ENCODE measurements at places on chromosomes 4 and X.

DNA sequence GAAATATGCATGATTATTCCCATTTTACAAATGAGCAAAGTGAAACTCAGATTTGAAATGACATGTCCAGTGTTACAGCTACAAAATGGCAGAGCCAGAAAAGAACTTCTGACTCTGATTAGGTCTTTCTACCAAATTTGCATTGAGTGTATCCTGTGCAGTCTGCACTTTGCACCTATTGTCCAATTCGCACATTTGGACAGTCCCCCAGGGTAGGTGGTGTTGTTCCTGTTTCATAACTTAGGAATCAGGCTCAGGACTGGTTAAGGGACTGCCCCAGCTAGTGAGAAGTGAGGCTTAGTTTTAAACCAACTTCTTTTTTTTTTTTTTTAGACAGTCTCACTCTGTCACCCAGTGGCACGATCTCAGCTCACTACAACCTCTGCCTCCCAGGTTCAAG, 137.9 kb upstream of the NALF2 start:
- no peak for DNase-seq

- DNase-seq, result no peak
These were observed 11.0 kb downstream of the DHRSX start for GRCh38 chrX:2489446-2490445.

DNA sequence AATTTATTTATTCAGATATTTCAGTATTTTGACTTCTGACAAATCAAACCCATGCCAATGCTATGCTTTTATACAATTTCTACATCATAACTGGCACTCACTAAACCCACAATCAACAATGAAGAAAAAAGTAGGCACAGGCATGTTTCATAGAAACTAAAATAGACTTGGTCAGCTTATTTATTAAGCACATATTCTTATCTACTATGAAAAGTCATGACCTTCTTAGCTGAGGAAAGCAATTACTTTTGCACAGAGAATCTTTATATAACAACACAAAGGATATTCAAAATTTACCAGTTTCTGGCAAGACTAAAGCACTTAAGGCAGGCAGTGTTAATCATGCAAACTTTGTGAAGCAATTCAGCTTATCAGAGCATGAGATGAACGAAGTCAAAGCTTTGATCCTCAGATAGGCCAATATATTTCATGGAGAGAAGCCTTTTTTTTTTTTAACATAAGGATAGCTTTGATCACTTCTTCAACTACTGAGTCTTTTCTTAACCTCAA, 490.6 kb downstream of the INPP4B start:
- no peak for DNase-seq

- peak; percentile 19 for DNase-seq
These were observed 548 bp downstream of the TLR1 start for GRCh38 chr4:38803833-38804653.

- no peak for DNase-seq
These were observed 115.6 kb downstream of the GPR143 start for GRCh38 chrX:9650091-9650490.

DNA sequence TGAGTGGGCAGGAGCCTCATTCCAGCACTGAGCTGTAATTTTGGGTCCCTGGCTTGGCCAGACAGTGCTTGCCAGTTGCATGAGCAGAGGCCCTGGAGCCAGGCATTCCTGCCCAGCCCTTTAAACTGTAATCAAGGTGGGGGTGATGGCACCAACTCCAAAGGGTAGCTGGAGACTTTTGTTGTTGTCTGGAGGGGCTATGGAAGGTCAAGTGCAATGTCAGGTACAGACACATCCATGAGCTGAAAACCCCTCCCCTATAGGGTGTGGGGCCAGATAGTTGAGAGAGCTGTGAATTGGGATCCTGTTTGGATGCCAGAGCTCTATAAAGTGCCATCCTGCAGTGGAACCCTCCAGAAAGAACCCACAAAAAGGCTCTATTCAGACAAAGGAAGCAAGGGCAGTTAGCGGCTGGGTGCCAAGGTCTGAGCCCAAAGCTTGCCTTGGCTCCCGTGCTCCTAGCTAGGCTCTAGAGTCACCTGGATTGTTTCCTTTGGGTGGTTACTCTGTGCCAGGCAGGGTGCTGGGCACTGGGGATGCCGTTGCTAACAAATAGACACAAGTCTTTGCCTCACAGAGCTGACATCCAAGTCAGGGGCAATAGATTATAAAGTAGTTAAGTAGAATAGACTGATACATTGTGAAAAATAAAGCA, 163.0 kb downstream of the EFNB1 start:
- no peak for DNase-seq

DNA sequence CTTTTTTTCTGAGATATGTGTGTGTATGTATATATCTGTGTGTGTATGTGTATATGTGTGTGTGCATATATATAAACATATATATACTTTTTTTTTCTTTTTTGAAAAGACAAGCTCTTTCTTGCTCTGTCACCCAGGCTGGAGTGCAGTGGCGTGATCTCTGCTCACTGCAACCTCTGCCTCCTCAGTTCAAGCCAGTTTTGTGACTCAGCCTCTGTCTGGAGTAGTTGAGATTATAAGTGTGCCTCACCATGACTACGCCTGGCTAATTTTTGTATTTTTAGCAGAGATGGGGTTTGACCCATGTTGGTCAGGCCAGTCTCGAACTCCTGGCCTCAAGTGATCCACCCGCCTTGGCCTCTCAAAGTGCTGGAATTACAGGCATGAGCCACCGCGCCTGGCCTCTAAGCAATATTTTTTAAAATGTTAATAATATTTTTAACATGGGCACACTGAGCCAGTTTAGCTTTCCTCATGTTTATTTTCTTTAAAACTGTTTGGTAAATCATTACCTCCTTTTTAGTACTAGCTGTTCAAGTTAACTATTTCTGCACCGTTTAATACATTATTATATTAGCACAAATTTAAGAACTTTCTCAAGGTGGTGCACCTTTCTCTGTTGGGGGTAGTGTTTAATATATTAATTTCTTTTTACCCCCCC, 33.3 kb downstream of the BBS12 start:
- peak; percentile 16 for DNase-seq

DNA sequence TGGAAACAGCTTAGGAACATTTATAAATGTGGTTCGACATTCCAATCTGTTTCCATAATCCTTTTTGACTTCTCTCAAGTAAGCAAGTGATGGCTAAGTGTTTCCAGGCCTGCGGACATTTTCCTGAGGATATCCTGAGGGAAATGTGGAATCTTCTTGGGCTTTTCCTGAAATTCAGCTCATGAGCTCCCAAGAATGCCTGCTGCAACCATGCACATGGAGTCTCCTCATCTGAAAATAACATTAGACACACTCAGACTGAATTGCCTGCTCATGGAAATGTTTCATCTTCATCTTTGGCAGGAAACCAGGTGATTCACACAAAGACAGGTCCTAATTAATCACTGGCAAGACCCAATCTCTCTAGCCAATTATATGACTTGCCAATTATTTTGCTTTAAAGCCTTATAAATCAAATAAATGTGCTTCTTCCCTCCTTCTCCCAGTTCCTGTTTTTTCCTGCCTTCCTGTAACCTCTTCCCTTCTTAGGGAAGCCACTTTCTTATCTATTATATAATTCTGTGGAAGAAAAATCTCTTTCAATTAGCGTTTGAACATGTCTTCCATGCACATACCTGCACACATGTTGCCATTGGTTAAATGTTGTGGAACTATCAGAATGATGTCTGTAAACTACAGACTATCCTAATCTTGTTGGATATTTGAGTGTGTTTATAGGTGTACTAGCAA, 104.6 kb upstream of the MXRA5 start:
- no peak for DNase-seq

DNA sequence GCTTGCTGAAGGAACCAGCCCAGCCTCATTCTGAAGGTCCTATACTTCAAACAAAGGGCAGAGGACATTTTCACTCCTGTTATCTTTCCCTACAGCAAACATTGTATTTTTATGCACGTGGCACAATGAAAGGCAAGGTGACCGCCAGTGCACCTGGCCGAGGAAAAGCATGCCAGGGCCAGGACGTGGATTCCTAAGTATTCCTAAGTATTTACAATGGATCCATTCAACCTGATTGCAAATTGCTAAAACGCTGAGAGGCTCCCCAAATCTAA, 127.9 kb upstream of the FTHL17 start:
- DNase-seq, result no peak

DNA sequence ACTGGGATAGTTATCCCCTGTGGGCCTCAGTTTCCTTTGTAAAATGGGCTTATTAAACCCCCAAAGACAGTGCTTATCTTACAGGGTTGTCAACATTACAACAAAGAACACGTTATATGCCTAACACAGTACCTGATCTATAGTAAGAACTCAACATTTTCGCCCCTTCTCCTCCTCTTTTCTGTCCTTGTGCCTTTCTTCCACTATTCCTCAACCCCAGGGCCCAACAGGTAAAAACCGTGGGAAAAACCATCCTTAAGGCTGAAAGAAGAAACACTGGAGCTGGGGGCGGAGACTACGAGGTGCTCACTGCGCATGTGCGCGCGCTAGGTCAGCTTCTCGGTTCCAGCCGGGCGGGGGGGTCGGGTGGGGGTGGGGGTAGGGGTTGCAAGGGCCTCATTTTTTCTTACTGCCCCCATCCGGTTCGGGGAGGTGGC, 426 bp upstream of the XIAP start:
- DNase-seq, result no peak

GRCh38 chr4:80831383-80832361, 198.8 kb upstream of the BMP3 start:
- DNase-seq, result no peak

DNA sequence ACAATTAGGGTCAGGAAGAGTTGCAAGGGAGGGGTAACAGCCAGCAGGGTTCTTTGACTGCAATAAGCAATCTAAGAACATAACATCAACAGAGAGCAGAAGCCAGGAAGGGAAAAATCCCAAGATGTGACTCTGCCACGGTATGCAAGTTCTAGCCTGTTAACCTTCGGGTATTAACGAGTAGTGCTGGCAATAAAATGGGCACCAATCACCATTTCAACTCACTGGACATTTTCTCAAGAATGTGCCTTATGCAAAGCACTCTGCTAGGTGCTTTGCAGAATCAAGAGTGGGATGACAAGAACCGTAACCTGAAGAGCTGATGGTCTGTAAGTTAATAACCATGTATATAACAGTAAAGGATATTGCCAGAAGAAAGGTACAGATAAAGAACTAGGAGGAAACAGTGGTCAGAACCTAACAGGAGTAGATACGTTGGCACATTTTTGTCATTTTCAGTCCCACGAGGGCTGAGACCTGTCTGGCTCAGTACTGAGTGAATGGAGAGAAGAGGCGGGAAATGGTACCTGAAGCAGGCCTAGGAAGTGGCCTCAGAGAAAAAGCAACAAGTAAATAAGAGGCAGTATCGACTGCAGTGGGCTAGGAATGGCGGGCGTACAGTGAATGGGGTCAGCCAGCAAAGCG, 2.7 kb downstream of the ELOVL6 start:
- DNase-seq, result no peak

DNA sequence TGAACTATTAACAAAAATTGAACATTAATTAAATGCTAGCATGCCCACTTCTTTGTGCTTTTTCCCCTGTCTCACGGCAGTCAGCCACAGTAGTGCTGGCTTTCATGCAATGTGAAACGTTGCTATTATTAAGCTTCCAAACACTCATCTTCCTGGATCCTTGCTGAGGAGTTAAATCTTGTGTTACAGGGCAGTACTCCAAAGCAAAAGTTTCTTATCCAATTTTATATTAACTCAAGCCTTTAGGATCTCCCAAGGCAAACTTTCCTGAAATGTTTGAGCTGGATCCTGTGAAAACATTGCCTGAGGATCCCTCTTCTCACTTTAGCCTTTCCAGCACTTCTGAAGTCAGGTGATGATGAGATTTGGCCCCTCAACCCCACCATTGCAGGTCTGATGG, 1454.8 kb downstream of the FSTL5 start:
- DNase-seq, result no peak

DNA sequence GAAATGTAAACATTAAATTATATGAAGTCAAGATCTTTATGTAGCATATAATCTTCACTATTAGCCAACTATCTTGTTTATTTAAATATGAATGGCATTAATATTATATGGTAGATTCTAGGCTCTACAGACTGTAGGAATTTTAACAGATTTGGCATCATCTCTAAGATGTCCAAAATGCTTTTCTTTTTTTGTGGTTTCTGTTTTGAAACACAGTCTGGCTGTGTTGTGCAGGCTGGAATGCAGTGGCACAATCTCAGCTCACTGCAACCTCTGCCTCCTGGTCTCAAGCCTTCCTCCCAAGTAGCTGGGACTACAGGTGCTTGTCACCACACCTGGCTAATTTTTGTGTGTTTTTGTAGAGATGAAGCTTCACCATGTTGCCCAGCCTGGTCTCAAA, 76.2 kb downstream of the ELOVL6 start:
- DNase-seq, result no peak

DNA sequence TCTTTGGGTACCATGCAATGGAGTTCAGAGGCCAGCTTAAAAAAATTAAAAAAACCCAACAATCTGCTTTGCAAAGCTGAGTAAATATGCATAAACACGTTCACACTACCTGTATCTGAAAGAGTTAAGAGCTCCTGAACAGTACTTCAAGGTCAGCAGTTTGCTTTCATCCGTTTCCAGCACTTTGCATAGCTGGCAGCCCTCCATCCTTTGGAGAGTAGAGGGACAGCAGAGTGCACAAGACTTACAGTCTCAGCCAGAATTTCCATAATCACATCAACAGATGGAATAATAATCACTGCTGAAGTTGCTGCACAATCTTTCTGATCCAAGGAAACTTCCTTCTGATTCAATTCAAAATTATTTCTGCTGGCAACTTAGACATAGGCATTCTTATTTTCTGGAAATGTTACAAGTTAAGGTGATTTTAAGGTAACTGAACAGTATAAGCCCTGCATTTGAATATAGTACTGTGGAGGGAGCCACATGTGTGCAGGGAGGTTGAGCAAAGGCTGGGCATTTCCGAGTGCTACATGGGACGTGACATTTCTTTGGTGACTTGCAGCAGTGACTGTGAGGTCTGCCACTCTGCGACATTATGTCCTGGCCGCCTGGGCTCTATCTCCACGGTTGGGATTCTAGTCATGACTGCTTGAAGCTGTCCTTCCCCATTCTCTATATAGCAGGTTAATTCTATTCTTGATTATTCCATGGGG, 73.5 kb upstream of the EMCN start:
- DNase-seq, result no peak
